ENCODE measurements at places on chromosomes 16 and 17. TPM values are rescaled to one million over a fixed set of nuclear protein-coding genes. Genes with fewer than 3 reads are reported as not detected.
A peak's percentile ranks its signal among the peaks of the same experiment; 100 is the strongest.

DNA sequence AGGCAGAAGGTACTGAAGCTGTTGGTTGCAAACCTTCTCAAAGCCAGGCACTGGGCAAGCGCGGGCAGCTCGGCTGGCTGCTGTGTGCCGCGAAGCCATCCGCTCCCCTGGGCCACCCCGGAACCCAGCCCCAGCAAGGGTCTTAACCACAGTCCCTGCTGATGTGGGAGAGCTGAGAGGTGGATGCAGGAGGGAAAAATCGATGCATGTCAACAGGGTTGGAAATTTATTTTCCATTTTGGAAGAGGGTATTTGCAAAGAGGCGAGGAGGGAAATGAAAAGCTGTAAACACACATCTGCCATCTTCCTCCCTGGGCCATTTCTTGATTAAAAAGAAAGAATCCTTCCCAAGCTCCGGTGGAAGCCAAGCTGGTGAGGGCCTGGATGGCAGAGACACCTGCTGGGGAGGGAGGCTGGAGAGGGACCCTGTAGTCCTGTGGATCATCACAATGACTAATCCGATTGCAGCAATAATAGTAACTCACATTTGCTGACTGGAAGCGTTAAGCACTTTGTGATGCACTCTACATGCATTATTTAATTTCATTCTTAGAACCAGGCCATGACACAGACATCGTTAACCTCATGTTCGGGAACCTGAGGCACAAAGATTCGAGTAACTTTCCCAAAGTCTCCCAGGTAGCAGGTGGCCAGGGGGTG, 13.9 kb upstream of the TBX2 start:
- peaks cover 12% of the 10 kb centered on the region for H3K27me3 ChIP-seq
- peaks cover 10% of the 10 kb centered on the region for H3K4me1 ChIP-seq
- no peak overlapping the region for H3K4me3 ChIP-seq
- H3K36me3 ChIP-seq, result no peaks in the 10 kb centered on the region
- no peak for DNase-seq
- H3K27ac ChIP-seq, result no peak overlapping the region

- H3K4me1 ChIP-seq, result peaks cover 31% of the 10 kb centered on the region
- DNase-seq, result no peak
- H3K27me3 ChIP-seq, result peaks cover 52% of the 10 kb centered on the region
- H3K4me3 ChIP-seq, result no peak overlapping the region
Observed at GRCh38 chr17:56600256-56600655, 6.8 kb downstream of the NOG start.

DNA sequence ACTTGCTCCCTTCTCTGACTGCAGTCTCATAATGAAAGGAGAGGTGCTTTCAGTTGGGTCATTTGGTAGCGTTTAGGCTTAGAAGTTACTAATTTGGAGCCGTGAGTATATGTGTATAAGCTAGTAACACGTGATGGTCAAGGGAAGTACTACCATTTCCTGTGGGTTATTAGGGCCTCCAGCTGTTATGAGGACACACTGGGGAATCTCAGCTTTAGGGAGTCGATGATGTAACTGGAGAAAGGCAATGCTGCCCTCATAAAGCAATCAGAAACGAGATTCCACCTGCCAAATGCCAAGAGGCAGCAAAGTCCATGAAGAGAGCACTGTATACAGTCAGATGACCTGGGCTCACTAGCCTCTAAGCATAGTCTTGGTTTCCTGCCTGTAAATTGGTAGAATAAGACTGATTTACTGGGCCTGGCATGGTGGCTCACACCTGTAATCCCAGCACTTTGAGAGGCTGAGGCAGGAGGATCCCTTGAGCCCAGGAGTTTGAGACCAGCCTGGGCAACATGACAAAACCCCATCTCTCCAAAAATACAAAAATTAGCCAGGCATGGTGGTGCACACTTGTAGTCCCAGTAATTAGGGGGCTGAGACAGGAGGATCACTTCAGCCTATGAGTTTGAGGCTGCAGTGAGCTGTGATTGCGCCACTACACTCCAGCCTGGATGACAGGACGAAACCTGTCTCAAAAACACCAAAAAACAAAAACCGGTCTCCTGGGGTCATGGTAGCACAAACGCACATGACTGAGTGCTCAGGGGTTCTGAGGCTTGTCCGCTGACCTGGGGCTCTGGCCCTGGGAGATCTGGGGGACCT, 53.0 kb downstream of the SF3B3 start:
- peak; percentile 56 for DNase-seq
- no peak overlapping the region for H3K4me3 ChIP-seq
- peaks cover 37% of the 10 kb centered on the region for H3K36me3 ChIP-seq
- H3K4me1 ChIP-seq, result peaks cover 18% of the 10 kb centered on the region
- H3K27ac ChIP-seq, result peak overlapping the region; percentile 16
- H3K27me3 ChIP-seq, result no peaks in the 10 kb centered on the region

DNA sequence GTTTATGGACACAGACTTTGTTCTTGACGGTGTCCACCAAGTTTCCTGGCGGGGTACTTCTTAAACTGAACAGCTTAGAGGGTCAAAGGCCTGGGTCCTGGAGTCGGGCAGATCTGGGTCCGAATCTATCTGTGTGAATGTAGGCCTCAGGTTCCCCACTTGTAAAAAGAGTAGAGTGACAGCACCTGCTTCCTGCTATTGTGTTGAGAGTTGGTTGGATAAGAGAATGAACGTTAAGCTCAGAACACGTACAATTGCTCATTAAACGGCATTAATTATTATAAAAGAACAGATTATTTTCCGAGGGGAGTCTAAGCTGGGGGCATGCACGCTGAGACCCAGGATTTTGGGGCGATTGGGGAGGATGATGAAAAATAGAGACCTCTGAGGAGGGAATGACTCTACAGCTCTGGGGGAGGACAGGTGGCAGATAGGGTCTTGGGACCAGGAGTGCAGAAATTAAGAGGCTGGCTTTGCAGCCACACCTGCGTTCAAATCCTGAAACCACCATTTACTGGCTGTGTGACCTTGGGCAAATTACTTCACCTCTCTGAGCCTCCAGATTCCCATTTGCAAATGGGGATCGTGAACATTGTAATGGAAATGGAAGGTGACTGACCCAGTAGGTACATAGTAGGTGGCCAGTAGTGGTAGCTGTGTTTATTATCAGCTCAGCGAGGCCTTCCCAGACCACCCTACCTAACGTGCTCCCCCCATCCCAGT, 862 bp downstream of the CLEC16A start:
- peak overlapping the region; percentile 85 for H3K27ac ChIP-seq
- no peaks in the 10 kb centered on the region for H3K27me3 ChIP-seq
- H3K4me3 ChIP-seq, result peak overlapping the region; percentile 97
- H3K36me3 ChIP-seq, result no peaks in the 10 kb centered on the region
- DNase-seq, result no peak

HOXB4 gene
- total RNA-seq, result 0.58 TPM

CANT1 gene
- total RNA-seq, result 50.2 TPM

Data from stomach (tissue), 19 donors.